ENCODE measurements at places on chromosomes 7 and 10. TPM values are rescaled to one million over a fixed set of nuclear protein-coding genes. Genes with fewer than 3 reads are reported as not detected.

Gene EIF5AL1
- 1.0 TPM for total RNA-seq

Gene EBF3
- total RNA-seq, result not detected

Gene SEMA3C
- total RNA-seq, result not detected

Gene ANXA8
- not detected for total RNA-seq

Gene SPDYE5
- total RNA-seq, result 0.18 TPM

Gene RELN
- total RNA-seq, result not detected

Gene CYP26C1
- not detected for total RNA-seq

Gene PNLIPRP1
- total RNA-seq, result not detected

Gene FAM221A
- total RNA-seq, result 7.7 TPM

Gene SH2D4B
- total RNA-seq, result 0.11 TPM

Gene CCDC3
- not detected for total RNA-seq

Gene PAX4
- total RNA-seq, result not detected

Gene SFMBT2
- total RNA-seq, result 23.8 TPM

Gene PTPRN2
- total RNA-seq, result 0.49 TPM

Data from activated CD8-positive, alpha-beta T cell treated with anti-CD3 and anti-CD28 coated beads for 36 hours (primary cell).